ENCODE measurements at places on chromosomes 2 and 18. TPM values are rescaled to one million over a fixed set of nuclear protein-coding genes. Genes with fewer than 3 reads are reported as not detected.
A peak's percentile ranks its signal among the peaks of the same experiment; 100 is the strongest.

DNA sequence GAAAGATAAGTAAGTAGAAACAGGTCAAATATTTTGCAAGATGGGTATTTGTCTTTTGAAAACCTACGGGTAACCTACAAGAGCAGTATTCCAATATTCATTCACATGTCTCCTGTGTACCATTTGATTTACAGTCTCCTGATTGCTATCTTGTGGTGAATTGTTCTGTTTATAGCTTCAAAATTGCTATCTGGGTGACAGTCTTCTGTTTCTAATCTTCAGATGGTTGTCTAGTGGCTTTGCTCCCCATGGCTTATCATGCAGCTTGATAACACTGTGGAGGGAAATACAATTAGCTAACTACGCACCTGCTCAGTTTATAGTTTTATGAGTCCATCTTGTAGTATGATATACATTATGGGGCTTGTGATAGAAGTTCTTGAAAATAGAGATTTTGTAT is 816.8 kb downstream of the CPS1 start:
- DNase-seq: no peak

DNA sequence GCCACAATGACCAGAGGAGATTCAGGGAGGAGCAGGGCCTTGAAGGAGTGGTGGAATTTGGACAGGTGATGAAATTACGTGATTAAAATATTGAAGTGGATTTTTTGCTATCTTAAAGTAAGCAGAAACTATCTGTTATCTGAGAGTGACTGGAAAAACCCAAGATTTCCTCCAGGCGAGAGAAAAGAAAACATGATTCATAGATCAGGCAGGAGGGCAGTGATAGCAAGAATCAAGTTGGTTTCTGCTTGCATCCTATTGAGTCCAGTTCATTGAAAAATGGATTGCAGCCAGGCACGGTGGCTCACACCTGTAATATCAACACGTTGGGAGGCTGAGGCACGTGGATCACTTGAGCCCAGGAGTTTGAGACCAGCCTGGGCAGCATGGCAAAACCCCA is 127.8 kb downstream of the NXPH2 start:
- DNase-seq: no peak

GRCh38 chr2:86275962-86276361 is 61.5 kb downstream of the REEP1 start:
- DNase-seq: no peak

DNA sequence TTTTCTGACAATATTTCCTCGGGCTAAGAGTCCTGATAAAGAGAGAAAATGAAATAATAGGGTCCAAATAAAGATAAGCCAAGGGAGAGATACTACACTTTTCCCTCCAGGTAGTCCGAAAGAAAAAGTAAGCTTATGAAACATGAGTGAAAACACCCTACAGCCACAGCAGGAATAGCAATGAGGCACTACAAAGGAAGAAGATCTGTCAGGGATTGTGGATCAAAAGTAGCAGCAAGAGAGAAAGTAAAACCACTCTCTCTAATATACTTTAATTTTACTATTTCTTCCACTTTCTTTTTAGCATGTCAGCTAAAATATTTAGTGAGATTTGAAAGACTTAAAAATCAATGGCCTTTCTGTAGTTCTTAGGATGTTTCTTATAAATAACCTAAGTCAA is 1601.8 kb downstream of the LRP1B start:
- DNase-seq: no peak

DNA sequence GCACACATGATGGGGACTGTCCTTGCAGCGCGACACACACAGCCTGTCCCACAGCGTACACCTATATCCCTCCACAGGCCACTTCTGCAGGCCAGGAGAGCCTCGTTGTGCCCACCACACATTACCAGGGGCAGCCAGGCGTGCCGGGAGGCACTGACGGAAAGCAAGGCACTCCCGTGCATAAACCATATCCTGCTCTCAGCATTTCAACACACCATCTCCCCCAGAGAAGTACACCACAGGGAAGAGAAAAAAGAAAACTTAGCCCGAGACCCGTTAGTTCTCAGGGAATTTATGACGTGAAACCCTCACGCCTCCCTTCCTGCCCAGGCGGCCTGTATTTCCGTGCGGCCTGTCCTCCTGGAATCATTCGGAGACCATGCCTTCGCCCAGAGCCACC is 24.6 kb upstream of the SALL3 start:
- no peak for DNase-seq

GRCh38 chr2:218166791-218167190 is at the start of gene CXCR1:
Gene CXCR1, minus strand, starts transcription at chr2:218166962. Its CDS starts 1,751 bp downstream, at chr2:218165211.
- DNase-seq: no peak

- no peak for DNase-seq
Measured at GRCh38 chr2:149075853-149076252, 37.4 kb downstream of the LYPD6B start.

GRCh38 chr2:137865954-137866540 is 98.2 kb upstream of the HNMT start:
- peak; percentile 23 for DNase-seq

DNA sequence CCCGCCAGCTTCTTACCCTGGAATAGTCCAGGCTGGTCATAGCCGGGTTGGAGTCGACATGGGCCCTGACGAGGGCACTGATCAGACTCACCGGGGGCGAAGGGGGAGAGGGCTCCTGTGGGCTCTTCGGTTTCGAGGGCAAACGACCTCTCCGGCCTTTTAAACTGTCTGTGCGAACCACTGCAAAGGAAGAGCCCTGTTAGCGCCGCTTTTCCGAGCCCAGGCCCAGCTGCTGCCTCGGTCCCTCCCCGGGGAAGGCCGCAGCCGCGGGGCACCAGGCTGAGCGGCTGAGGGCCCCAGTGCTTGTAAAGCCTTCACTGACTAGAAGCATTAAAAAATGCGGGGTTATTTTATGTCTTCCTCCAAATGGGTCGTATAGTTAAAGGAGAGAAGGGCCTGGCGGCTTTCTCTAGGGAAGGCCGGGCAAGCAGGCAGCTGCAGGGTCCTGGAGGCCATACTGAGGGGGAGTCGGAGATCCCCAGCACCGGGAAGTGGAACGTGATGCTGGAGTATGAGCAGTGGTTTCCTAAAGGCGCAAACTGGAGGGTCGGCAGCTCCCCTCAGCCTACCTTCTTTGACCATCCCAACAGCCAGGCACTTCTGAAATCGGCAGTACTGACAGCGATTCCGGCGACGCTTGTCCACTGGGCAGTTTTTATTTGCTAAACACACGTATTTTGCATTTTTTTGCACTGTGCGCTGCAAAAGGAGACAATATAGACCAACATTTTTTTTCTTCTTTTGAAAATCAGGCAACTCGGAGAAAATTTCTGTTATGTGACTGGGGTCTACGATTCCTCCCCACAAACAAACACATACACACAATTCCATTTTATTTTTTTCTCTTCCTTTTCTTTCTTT is 4.5 kb downstream of the NR4A2 start:
- no peak for DNase-seq

- no peak for DNase-seq
Measured at GRCh38 chr2:38748943-38749804, 2.0 kb downstream of the SRSF7 start.

DNA sequence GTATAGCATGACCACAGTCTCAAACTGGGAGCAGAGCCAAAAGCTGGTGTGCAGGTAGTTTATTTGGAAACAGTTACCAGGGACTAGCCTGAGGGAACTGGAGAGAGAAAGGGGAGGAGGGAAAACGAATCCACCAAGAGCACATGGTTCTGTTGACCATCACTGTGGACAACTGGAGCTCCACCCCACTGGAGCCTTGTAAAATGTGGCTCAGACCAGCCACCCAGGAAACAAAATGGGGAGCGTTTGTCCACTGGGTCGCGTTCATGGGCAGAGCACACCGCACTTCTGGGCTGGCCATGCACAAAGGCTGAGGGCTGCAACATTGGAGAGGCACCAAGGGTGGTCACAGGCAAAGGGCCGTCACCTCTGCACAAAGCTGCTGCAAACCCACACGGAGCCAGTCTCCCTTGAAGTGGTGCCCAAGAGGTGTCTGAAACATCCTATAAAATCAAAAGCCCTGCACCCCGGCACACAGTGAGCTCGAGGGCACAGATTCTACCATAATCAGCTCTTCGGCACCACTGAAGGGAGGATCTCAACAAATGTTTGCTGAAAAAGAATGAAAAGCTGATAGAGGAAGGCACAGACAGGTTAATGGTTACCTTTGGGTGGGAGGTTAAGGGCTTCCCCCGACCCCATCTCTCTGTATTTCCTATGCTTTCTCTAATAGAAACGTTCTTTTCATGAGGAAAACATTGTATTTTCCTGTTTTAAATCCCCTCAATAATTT is 192.9 kb downstream of the INHBB start:
- DNase-seq: no peak

DNA sequence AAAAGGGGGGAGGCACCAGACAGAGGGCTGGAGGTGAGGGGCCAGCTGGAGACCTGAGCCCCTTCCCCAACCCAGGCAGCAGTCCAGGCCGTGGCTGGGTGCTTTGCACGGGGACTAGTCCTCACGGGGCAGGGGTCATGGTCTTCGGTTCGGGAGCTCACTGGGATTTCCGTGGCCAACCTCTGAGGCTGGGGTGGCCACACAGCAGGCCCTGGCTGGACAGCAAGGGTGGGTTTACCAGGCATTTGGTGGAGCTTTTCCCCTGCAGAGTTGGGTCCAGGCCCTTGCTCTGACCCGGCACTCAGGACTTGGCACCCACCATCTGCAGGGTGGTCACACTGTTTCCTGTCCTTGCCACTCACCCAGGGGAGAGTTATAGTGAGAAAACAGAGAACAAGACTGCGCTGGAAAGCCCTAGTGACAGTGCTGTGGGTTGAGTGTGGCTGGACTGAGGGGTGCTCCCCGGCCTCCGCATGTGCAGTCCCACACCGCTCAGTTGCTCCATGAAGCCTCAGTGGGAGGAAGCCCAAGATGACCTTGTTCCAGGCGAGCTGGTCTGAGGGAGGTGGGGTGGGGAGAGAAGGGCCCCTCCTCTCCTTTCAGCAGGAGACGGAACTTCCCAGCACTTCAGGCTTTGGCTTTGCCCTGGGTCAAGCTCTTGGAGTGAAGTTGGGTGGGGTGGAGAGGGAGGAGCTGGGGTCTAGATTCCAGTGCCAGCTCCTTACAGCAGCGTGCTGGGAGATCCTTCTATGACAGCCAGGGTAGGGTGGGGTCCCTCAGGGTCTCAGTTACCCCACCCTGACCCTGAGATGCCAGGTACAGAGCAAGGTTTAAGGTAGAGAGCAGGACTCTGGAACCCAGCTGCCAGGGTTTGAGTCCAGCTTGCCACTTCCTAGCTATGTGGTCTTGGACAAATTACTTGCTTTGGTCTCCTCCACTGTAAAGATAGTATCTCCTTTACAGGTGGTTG is 219.8 kb downstream of the DYSF start:
- DNase-seq: peak; percentile 15

DNA sequence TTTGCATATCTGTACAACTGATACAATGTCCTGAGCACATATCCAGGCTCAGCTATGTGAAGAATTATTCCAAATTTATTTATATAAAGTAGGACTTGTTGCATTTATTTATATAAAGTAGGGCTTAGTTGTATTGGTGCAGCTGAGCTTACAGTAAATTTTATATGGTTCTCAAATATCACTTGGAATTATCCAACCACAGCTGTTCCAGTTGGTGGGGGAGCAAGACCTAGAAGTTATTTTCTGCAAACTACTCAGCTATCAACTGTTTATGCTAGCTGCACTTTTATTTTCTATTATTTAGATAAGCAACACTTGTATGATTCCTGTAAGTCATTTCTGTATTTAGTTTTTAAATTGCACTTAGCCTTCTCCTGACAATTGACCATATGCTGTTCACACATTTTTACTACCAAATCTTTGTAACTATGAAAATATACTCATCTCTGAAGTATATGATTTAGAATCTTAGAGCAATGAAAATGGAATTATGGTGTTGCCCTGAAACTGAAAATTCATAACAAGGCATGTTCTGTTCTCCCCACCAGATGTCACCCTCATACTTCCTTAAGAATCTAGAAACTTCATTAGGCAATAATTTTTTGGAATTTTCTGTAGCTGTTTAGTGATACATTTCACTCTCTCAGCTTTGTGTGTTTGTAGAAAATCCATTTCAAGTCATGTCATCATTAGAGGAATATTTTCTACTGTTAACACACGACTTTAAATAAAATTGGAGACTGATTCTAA is 157.0 kb upstream of the CBLN2 start:
- DNase-seq: no peak

- no peak for DNase-seq
Measured at GRCh38 chr18:35589546-35589945, 8.0 kb downstream of the GALNT1 start.

- no peak for DNase-seq
Measured at GRCh38 chr2:13686262-13686661, 946.3 kb upstream of the LRATD1 start.

DNA sequence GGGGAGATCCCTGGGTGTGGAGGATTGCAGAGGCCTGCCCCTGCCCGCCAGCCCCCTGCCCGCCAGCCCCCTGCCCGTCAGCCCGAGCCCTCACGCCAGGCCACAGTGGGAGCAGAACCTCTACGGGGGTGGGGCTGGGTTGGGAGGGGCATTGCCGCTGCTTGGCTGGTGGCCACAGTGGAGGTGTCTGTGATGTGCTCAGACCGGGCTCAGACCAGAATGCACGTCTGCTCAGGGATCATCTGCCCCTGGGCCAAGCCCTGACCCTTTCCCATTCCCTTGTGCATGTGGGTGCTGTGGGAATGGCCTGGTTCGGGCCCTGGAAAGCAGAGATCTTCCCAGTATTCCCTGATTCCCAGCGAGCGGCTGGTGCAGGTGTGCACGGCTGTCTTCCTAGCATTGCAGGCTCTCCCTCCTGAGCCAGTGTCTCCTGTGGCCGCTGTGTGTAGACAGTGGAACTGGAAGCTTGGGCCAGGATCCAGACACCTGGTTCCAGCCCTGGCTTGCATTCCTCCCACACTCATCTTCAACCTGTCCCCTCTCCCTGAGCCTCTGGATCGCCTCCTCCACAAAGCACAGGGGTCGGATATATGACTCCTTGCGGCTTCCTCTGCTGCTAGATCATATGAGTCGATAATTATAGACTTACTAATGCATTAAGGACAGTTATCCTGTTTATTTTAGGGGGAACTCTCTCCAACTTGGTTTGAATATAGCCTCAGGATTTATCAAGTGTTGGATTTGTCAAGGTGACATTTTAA is 161.6 kb downstream of the LDLRAD4 start:
- peak; percentile 67 for DNase-seq

DNA sequence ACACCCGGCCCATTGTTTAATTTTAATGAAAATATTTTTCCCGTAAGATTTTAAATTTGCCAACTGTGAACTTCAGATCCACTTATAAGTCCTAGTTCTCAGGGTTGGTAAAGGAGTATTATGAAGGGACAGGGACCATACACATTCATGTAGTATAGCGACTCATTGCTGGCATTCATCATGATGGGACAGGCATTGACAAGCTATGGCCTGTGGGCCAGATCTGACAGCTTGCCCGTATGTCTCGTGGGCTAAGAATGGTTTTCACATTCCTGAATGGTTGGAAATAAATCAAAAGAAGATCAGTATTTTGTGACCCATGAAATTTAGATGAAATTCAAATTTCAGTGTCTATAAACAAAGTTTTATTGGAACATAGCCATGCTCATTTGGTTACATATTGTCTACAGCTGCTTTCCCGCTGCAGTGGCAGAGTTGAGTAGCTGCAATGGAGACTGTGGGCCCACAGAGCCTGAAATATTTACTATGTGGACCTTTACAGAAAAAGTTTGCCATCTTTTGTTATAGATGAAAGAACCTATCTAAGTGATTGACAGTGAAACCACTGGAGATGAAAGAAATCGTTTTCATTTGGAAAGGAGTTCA is 4.1 kb downstream of the RAPGEF4 start:
- no peak for DNase-seq

Gene COL3A1
- total RNA-seq: 51.8 TPM

Gene CDCA7
- 1.4 TPM for total RNA-seq

Gene SLC5A7
- total RNA-seq: 0.07 TPM

Gene ANO7
- total RNA-seq: 1.1 TPM

Gene CGREF1
- total RNA-seq: 0.87 TPM

Gene CNRIP1
- total RNA-seq: 11.1 TPM

Gene CCDC85A
- 5.5 TPM for total RNA-seq

Gene CFC1
- total RNA-seq: not detected

Data from left ventricle myocardium superior (tissue), 1 donor.